Stimulated activated CD4-positive, alpha-beta T cell treated with anti-CD3 and anti-CD28 coated beads, Interleukin-1b, Interleukin-23, amount 100 ng/mL, for 24 hours (primary cell): ENCODE measurements at places on chromosomes 16 and 17.

DNA sequence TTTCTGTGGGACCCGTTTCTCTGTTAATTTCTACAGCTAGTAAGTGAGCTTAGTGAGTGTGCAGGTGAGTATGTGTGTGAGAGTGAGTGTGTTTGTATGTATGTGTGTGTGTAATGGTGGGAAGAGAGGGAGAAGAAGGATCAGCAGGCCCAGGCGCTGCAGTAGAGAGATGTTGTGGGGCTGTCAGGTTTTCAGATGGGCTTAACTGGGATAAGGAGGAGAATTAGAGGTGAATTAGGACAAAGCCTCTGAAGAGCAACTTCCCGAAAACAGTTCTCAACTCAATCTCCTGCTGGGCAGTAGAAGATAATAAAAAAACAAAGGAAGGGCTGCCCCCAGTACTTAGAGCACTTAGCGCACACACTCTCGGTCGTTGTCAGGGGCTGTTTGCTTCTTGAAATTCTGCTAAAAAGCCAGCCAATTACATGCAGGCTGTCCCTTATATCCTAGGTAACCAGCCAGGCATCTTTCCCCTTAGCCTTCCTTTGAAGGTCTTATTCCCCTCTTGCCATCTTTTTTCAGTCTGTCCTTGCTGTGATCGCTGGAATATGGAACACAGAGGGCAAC, 63.4 kb downstream of the CLEC16A start:
- DNase-seq: no peak

- no peak for DNase-seq
Observed at GRCh38 chr17:82938873-82939620, 99.2 kb upstream of the ZNF750 start.

DNA sequence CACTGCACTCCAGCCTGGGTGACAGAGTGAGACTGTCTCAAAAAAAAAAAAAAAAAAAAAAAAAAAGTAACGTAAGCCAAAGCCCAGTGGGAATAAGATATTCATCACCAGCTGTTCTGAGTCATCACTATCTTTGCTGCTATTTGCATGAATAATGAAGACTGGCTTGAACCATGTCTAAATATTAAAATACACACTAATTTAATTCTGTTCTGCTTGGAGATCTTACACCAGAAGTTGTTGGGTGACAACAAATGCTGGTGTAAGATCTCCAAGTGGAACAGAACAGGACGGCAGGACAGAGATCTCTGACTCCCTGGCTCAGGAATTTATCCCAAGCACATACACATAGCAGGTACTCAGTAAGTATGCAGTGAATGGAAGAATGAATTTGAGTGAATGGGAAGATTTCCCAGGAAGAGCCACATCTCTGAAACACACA, 19.6 kb downstream of the DNAH17 start:
- DNase-seq: no peak

DNA sequence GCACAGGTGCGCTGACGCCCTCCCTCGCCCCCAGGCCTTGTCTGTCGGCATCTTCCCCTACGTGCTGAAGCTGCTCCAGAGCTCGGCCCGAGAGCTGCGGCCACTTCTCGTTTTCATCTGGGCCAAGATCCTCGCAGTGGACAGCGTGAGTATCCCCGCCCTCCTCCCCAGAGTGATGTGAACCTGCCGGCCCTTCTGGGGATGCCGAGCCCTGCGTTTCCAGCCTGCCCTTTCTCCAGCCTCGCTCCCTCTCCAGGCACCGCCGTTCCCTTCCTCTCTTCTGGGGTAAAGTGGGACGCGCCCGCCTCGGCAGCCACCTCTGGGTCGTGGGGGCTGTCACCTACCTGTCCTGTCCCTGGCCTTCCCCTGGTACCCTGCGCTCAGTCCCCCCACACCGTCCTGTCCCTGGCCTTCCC, 133.9 kb upstream of the CHMP6 start:
- DNase-seq: no peak

- no peak for DNase-seq
Observed at GRCh38 chr16:8962393-8963009, 1.2 kb downstream of the USP7 start.

DNA sequence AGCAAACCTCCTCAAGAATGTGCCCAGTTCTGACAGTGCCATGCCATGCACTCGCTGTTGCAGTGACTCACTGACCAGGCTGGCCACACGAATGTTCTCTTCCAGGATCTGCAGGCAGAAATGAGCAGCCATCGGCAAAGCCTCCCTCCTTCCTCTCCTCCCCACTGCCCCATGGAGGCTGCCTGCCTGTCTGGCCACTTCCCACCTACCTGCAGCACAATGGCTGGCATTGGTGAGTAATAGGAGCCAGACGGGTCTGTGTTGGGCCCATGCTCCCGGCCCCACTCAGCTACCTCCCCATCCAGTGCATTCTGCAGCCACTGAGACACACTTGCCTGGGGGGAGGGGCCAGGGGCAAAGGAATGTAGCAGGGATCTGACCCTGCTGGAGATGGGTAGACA, 2.8 kb upstream of the MATCAP1 start:
- DNase-seq: no peak

DNA sequence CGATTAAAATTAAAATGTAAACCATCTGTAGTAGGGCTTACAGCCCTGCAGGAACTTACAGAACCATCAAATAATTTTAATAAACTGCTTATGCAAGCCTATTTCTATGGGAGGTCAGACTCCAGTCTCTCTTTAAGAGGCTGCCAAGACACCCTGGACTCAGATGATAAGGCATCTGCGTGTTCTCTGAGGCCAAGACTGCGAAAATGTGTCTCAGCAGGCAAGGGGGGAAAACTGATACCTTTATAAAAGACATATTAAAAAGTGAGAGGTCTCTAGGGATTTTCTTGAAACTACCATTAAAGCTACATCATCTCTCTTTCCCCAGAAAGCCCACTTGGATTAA, 32.2 kb downstream of the MPHOSPH6 start:
- DNase-seq: no peak

DNA sequence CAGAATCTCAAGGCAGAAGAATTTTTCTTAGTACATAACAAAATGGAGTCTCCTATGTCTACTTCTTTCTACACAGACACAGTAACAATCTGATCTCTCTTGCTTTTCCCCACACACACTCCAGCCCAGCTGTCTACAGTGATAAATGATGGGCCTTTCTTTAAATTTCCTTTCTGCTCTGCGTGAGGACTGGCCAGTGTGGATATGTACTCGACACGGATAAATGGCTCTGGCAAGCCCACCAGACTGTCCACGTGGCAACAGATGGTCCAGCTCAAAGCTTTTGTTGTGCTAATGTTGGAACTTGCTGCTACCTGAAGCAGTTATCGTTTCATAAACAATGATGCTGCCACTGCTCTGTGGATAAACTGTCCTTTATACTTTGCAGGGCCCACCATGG, 410.7 kb downstream of the TMEM114 start:
- no peak for DNase-seq

DNA sequence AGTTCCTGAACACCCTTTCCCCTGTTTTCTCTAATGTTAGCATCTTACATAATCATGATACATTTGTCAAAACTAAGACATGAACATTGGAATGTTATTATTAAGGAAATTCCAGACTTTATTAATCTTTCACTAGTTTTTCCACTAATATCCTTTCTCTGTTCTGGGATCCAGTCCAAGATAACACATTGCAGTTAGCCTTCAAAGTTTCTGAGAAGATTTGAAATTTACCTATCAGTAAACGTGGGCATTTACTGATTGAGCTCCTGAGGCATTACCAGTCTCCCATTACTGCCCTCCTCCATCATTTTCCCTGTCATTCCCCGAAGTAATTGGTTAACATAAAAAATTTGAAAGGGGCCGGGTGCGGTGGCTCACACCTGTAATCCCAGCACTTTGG, 5.7 kb upstream of the CD300LG start:
- DNase-seq: no peak

- DNase-seq: no peak
Observed at GRCh38 chr17:79951361-79952264, 84.1 kb downstream of the TBC1D16 start.

DNA sequence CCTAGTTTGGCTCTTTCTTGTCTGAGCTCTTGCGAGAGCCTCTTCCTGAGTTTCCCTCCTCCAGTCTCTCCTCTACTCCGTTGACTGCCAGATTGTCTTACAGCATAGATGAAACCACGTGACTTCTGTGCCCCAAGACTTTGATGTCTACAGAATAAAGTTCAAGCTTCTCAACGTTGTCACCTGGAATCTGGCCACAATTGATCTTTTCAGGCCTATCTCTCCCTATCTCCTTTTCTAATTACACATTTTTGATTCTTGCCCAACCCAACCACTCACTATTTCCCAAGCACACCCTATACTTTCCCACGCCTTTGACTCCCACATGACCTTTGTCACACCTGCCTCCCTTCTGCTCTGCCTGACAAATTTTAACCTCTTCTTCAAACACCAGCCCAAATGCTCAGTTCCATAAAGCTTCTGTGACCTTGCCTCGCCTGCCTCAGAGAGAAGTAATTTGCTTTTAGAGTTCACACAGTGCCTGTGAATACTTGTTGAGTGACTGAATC, 52.4 kb upstream of the PMFBP1 start:
- DNase-seq: no peak

DNA sequence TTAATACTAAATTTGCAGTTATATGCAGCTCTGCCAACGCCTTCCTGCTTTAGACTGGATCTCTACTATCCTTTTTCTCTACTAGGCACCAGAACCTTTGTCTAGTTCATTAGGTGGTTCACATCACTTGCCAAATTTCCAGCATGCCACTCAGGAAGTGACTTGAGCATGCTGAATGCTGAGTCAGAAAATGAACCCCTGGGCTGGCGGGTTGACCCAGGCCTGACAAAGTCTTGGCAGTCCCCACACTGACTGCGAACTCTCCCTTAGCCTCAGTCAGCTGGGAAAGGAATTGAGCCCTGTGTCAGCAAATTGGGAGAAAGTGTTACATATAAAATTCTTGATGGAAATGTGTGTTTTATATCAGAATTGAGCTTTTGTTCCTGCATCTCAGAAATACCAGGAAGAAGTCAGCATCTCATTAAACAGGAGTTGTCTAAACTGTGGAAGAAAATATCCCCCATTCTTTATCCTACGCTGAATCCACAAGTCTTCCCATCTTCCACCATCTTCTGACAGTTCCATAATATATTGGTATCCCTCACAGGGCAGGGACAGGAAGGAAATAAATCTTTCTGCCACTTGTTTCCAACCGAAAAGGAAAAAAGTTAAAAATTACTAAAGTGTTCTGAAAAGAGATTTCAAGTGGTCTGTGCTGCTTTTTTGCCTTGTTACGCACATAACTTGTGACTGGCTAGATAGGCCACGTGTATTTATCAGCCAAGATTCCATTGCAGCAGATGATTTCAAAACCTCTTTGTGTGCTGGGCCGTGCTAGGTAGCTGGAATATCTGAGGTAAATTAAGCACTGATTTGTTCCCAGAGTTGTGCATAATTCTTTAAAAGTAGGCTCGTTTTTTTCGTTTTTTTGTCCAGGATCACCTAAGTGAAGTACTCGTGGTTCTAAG, 16.7 kb upstream of the SLC12A3 start:
- DNase-seq: no peak

- DNase-seq: no peak
Observed at GRCh38 chr17:29155227-29155965, 24.8 kb downstream of the MYO18A start.

- no peak for DNase-seq
Observed at GRCh38 chr17:5838661-5839300, 231.4 kb upstream of the WSCD1 start.

- DNase-seq: no peak
Observed at GRCh38 chr17:18257268-18257981, 1.1 kb downstream of the FLII start.

DNA sequence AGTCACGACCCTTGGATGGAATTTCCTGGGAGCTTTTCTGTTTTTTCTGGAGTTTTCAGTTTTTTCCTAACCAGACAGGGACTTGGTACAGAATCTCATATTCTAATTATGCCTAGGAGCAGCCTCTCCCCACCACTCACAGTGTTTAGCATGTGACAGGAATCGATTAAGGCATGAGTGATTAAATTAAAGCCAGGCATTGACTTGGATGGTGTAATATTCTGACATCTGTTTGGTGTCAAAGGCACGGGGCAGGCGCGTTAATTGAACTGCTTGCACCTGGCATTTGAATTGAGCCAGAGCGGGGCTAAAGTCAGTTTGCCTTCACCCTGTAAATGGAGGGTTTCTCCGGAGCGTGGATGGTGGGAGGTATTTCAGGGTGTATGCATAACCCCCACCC, 11.9 kb downstream of the MAPT start:
- DNase-seq: no peak

DNA sequence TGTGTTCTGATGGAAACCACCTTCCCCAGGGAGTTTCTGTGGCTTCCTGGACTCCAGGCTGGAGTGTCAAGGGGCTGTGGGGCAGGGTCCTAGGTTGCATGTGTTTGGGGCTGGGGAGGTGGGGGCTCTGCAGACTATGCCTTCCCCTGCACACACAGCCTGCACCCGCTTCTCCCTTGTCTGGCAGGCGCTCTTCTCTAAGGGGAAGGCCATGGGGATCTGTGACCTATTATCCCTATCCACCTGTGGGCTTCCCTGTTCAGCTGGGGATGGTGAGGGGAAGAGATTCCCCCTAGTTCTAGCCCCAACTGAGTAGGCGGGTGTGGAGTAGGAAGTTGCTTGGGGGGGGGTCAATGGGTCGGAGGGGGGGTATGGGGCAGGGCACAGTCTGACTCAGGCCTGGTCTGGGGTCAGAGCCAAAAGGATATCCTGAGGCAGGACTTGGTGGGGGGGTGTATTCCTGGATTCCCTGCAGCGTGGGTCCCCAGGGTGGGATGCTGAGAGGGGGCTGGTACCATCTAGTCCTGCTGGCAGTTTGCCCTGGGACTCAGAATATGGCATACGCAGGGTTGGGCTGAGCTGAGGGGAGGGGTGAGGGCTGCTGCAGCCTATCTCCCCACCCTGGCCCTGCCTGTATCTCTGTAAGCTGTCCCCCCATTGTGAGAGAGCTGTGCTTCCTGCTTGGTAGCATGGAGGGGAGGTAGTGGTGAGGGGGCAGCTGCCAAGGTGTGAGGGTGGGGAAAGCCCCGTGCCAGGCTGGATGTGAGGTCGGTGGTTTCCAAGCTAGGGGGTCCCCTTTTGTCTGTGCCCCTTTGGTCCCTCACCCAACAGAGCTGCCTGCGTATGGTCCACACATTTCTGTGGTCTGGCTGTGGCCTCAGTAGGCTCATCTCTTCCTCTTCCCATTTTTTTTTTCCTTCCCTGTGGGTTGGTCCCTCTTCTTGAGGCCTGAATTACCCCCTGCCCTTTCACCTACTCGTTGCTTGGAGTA, 14.7 kb downstream of the RARA start:
- DNase-seq: no peak

- no peak for DNase-seq
Observed at GRCh38 chr16:53840456-53840855, 136.5 kb downstream of the FTO start.

- no peak for DNase-seq
Observed at GRCh38 chr16:86663685-86664521, 85.6 kb downstream of the FOXL1 start.
